Nucleus accumbens (tissue), 56 donors: ENCODE measurements at places on chromosomes 5 and 9.

GRCh38 chr5:50874306-50875001 lies 208.0 kb downstream of the PARP8 start:
- DNase-seq, result no peak

- no peak for DNase-seq
Observed at GRCh38 chr9:93587651-93588347, 11.4 kb downstream of the PHF2 start.

GRCh38 chr5:20604992-20605391 lies 617.0 kb upstream of the CDH18 start:
- DNase-seq, result no peak

DNA sequence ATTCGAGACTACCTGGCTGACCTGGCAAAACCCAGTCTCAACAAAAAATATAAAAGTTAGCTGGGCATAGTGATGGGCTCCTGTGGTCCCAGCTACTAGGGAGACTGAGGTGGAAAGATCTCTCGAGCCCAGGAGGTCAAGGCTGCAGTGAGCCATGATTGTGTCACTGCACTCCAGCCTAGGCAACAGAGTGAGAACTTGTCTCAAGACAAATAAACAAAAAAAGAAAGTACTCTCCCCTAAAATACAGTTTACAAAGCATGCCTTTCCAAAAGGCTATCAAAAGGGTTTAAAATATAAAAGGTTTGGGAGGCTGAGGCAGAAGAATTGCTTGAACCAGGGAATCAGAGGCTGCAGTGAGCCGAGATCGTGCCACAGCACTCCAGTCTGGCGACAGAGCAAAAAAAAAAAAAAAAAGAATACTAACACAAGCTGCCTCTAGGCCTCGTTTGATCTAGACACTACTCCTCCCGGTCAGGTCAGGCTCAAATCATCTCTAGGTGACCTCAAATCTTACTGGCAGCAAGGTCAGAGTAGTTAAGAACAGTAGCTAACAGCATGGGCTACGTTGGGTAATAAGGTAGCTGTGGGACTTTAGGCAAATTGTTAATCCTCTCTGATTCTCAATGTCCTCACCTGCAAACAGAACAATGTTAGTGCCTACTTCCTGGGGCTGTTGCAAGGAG lies 9.3 kb downstream of the NAIF1 start:
- DNase-seq, result no peak
